Activated T-helper 2 cell treated with anti-CD3 and anti-CD28 coated beads, Interferon-gamma antibody, Interleukin-2, Interleukin-4, amounts not matched to agents 10 μg/mL and 5 μg/mL and 100 μg/mL, durations not matched to agents 14 hours and 24 hours and 36 hours (primary cell): ENCODE measurements at places on chromosomes 3 and 15. TPM values are rescaled to one million over a fixed set of nuclear protein-coding genes. Genes with fewer than 3 reads are reported as not detected.

DNA sequence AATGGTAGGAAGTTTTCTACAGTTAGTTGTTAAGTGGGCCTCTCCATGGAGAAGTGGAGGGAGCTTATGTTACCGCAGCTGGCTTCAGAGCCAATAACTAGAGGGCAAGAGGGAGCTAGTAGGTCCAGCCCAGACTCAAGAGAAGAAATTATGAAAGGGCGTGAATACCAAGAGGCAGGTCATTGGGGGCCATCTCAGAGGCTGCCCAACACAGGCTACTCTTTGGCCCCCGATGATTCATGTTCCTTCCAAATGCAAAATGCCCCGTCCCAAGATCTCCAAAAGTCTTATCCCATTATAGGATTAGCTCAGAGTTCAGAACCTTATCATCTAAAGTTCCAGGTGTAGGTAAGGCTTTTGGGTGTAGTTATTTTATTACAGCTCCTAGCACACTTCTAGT, 94.5 kb downstream of the FNDC3B start:
- no peak overlapping the region for H3K27ac ChIP-seq
- H3K27me3 ChIP-seq, result no peaks in the 10 kb centered on the region
- peaks cover 37% of the 10 kb centered on the region for H3K36me3 ChIP-seq
- H3K4me1 ChIP-seq, result peaks cover 64% of the 10 kb centered on the region
- no peak for DNase-seq

- H3K4me3 ChIP-seq, result no peak overlapping the region
- H3K36me3 ChIP-seq, result no peaks in the 10 kb centered on the region
- no peaks in the 10 kb centered on the region for H3K4me1 ChIP-seq
- H3K27me3 ChIP-seq, result peaks cover 3% of the 10 kb centered on the region
These were observed 84.9 kb downstream of the SMAD6 start for GRCh38 chr15:66786708-66787488.

DNA sequence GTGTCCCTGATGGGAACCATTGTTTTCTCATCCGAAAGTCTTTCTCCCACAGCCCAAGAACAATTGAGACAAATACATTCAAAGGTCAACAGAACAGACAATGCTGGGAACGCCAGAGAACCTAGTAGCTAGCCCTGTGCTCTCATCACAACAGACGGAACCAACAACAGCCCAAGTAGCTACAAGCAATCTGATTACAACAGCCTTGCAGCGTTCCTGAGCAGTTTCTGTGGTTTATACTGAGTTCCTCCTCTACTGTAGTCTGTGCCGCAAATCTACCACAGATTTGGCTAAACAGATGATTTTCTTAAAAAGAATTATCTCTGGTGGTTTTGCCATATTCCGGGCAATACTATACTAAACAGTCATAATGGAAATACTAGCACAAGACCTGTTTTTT, 435.6 kb downstream of the MECOM start:
- no peak overlapping the region for H3K4me3 ChIP-seq
- peaks cover 45% of the 10 kb centered on the region for H3K27me3 ChIP-seq
- no peaks in the 10 kb centered on the region for H3K36me3 ChIP-seq
- peak; percentile 20 for DNase-seq

GRCh38 chr3:142886940-142887339, 1.9 kb downstream of the PCOLCE2 start:
- no peak overlapping the region for H3K27ac ChIP-seq
- DNase-seq, result no peak
- H3K4me1 ChIP-seq, result peaks cover 3% of the 10 kb centered on the region
- H3K36me3 ChIP-seq, result no peaks in the 10 kb centered on the region
- H3K27me3 ChIP-seq, result peaks cover 55% of the 10 kb centered on the region
- no peak overlapping the region for H3K4me3 ChIP-seq

The LRRC34 gene
- 5.6 and 5.9 TPM in 2 replicates for total RNA-seq
